ENCODE measurements at places on chromosomes 7 and 10. TPM values are rescaled to one million over a fixed set of nuclear protein-coding genes. Genes with fewer than 3 reads are reported as not detected.

GRCh38 chr7:45920502-45921380 is at the start of gene IGFBP3:
Gene IGFBP3 (minus strand): TSS chr7:45921272. CDS start chr7:45921140, 132 bp downstream.
- DNase-seq: no peak

DNA sequence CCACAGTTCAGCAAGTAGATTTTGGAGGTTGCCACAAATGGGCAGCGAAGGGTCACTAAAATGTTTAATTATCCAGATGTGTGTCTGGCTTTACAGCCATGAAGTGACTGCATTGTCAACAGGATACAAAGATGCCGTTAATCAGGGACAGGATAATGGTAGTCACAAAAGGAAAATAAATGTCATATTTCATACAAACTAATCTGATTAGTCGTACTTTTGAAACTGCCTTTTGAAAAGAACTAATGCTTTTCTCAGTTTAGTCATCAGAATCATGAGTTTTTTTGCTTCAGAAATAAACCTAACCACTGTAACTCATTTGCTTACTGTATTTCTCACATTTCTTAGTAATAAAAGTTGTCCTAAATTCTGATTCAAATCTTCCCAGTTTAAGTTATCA is 22.2 kb upstream of the WNT16 start:
- DNase-seq: no peak

- DNase-seq: peak; percentile 31
These were observed 150.5 kb upstream of the VKORC1L1 start for GRCh38 chr7:65722361-65722792.

DNA sequence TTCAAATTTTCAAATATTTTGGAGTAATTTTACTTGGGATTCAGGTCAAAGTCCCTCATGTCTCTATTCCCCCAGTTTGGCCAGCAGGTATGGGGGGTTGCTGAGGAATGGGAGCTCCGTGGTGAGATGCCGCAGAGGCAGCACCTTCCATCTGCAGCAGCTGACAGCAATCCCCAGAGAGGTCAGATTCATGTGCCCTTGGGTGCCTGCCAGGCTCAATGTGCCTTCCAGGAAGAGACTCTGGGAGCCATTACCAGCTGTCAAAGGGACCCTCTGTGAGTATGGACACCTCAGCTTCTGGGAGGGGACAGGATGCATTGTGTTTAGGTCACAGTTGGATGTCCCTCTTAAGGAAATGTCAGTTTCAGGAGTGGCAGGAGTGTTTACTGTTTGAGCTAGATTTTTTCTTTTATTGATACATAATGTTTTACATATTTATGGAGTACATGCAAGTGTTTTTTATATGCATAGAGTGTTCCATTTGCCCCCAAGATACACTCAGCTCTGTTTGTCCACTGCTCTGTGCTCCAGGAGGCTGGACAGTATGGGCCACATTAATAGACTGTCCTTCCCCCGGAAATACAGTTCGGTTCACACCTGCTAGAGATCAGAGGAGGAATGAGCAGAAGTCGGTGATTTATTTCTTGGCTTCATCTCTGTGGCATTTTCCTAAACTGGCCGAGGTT is 75.3 kb upstream of the GRB10 start:
- no peak for DNase-seq

EGR2 gene
- total RNA-seq: not detected

- no peak for DNase-seq
These were observed 372.4 kb downstream of the SUGCT start for GRCh38 chr7:40507166-40507565.

GRCh38 chr10:103458720-103459119 is at the start of gene CALHM1:
Gene CALHM1 (minus strand): TSS chr10:103458900. CDS start chr10:103458751, 149 bp downstream.
- no peak for DNase-seq

PHTF2 gene
- 46.0 TPM for total RNA-seq

CLDN3 gene
- total RNA-seq: not detected

DNA sequence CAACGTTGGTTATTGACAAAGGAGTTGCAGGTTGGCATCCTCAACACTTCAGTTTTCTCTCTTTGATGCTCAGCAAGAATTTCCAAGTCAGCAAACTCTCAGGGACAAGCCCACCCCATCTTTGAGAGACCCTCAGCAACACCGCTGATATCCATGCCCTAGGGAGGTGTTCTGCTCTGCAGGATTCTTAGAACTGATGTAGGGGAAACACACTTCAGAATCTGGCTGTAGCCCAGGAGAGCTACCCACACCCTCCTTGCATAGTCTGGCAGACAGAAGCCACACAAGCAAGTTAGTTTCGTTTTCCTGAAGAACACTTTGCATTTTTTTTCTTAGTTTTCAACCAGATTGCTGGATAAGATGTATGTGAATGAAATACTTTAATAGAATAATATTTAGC is 822 bp downstream of the SAMD9L start:
- peak; percentile 84 for DNase-seq

DNA sequence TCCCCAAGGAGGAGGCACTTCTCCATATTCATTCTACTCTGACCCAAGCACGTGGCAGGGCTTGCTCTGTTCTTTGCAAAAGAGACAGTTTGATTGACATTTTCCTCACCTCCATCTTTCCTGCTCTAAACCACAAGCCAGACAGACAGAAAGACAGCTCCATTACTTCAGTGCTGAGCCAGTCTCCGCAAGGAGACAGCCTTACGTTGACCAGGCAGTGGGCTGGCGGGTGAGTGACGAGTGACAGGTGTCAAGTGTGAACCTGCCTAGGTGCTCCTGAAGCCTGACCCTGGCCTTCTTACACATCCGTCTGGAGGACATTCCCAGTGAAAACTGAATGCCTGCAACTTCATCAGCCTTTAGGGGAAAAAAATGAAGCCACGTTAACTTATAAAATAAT is 314.6 kb downstream of the TNS3 start:
- no peak for DNase-seq

MLXIPL gene
- total RNA-seq: 0.07 TPM

DNA sequence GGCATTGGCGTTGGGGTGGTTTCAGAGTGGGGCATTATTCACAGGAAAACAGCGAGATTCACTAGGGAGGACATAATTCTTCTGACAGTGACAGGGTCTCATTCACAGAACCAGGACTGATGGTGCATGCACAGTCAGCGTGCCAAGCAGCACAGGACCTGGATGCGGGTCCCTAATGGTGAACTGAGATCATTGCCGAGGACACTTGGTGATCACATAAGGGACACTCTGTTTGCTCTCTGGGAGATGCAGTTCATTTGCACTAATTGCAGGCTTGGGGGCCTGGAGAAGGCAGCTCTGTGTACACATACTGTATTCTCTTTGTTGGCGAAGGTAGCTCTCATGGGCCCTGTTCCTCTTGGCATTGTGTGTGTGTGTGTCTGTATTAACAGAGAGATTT is 716.1 kb downstream of the PHTF2 start:
- DNase-seq: no peak

GRCh38 chr7:98066208-98066607 is 40.5 kb upstream of the LMTK2 start:
- no peak for DNase-seq

VWDE gene
- 4.4 TPM for total RNA-seq

DNA sequence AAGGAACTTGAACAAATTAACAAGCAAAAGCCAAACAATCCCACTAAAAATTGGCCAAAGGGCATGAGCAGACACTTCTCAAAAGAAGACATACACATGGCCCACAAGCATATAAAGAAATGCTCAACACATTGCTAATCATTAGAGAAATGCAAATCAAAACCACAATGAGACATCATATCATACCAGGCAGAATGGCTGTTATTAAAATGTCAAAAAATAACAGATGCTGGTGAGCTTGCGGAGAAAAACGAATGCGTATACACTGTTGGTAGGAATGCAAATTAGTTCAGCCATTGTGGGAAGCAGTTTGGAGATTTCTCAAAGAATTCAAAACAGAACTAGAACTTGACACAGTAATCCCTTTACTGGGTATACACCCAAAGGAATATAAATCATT is 311.7 kb upstream of the HPS1 start:
- DNase-seq: no peak

DNA sequence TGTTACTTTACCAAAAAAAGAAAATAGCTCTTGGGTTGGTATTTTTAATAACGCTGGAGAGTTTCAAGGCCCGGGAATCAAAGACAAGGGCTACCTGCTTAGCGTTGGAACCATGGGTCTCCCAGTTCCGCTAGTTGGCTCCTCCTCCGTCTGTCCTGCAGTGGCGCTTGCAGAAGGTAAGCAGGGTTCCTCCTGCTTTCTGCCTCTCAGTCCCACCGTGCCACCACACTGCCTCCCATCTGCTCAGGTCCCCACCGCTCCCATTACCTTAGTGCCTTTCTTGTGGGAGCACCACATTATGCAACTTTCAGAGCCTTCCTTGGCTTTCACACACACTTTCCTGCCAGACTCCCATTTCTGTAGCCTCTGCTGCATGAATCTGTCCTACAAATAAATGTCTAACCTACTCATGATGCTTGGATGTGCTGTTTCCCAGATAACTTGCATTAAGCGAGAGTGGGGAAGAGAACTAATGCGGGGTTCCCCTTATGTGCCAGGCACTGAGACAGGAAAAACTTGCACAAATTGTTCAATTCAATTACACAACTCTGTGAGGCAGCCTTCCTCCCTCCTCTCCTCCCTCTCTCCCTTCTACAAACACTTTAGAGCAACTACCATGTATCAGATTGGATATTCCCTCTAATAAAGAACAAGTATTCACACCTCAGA is 124.5 kb downstream of the AOAH start:
- no peak for DNase-seq

GRCh38 chr7:35993113-35993512 is 159.9 kb upstream of the EEPD1 start:
- peak; percentile 21 for DNase-seq

CALHM3 gene
- total RNA-seq: 0.39 TPM

GRCh38 chr10:75181073-75181472 is 29.5 kb upstream of the VDAC2 start:
- DNase-seq: no peak

DNA sequence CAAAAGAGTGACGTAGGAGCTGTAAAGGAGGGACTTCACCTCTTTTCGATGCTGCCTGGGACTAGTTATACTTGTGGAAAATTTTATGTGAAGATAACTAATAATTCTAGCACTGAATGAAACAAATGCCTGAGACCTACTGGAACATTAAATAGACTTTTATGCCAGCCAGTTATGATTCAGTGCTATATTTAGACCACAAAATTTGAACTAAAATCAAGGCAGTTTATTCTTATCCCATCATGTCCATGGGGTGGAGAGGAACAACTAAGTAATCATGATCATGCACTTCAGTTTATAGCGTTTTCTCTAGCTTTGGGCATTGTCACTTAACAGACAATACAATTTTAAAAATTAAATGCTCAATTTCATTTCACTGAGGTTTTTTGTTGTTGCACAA is 76.7 kb downstream of the ZEB1 start:
- DNase-seq: no peak

GRCh38 chr10:72732521-72732920 is 40.6 kb downstream of the MCU start:
- no peak for DNase-seq

- no peak for DNase-seq
These were observed 3.5 kb downstream of the SH2D4B start for GRCh38 chr10:80540981-80541750.

RBP3 gene
- total RNA-seq: not detected

GRCh38 chr7:123727071-123727837 is 21.5 kb downstream of the WASL start:
- DNase-seq: peak; percentile 96

GRCh38 chr10:117647306-117647705 is 104.8 kb downstream of the EMX2 start:
- peak; percentile 54 for DNase-seq

- no peak for DNase-seq
These were observed 126.6 kb downstream of the TMEM178B start for GRCh38 chr7:141200191-141201108.

CYP26C1 gene
- not detected for total RNA-seq

GRCh38 chr7:23470330-23471105 is at the start of gene IGF2BP3:
Gene IGF2BP3 (minus strand): TSS chr7:23470491. CDS start chr7:23470110, 381 bp downstream.
- peak; percentile 98 for DNase-seq

MMRN2 gene
- total RNA-seq: not detected

DNA sequence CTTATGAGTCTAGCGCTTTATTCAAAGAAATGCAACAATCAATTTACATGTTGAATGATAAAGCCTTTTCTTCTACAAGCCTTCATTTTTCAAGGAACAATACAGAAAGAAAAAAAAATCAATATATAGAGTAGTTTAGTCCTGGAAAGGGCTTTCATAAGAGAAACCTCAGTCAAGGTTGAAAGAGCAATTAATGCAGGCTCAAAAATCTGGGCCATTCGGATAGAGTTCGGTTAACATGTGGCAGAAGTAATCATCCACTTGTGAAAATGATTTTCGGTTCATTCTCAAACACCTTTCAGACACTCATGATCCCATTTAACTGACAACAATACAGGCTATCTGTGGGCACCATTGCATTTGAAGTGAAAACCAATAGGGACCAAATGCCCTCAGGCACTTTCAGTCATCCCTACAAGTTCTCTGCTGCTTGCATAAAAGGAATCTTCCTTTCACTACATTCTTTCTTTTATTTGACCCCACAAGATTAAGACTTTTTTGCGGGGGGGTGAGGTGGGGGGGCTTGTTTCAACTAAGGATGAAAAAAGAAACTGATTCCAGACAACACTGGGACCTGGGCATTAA is 177.9 kb downstream of the RNF133 start:
- no peak for DNase-seq

- DNase-seq: no peak
These were observed 64.3 kb upstream of the ANTXRL start for GRCh38 chr10:46222364-46222935.

DNA sequence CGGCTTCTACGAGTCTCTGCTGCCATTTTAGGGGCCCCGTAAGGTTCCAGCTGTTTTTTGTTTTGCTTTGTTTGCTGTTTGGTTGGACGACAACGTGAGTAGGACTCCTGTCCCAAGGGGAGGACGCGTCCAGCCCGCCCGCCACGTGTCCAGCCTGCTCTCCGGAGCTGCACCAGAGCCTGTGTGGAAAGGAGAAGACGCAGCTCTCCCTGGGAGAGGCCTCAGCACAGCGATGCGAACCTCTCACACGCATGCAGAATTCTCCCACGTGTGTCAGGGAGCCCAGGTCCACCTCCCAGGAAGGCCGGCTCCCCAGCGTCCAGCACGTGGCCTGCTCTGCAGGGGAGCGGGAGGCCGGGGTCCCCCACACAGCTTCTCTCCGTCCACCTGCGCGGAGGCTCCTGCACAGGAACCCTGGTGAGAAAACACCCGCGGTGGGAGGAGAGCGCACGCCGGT is 36.4 kb upstream of the DNAJB6 start:
- no peak for DNase-seq

DNA sequence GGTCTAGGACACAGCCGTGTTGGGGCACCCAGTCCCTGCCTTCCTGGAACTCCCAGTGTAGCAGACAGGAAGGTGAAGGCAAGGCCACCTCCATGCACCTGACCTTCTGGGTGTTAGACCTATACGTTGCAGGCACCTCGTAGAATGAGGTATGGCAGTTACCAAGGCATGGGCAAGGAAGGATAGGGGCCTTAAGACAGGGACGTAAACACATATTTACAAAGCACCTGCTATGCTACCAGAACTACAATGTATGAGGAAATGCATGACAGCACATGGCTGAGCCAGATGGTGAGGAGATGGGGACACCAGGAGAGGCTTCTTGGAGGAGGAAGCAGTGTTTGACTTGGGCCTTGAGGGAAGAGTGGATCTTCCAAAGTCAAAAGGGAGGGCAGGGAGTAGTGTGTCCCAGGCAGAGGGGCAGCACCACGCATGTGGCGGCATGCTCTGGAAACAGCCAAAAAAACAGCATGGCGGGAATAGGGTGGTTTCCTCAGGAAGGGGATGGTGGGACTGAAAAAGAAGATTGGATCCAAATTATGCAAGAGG is 231.2 kb downstream of the FANK1 start:
- DNase-seq: no peak

- peak; percentile 47 for DNase-seq
These were observed 293.2 kb upstream of the NFE2L3 start for GRCh38 chr7:25858525-25859411.
